Cardiac muscle cell (in vitro differentiated cells and primary cell): ENCODE measurements at places on chromosomes 2 and 18. TPM values are rescaled to one million over a fixed set of nuclear protein-coding genes. Genes with fewer than 3 reads are reported as not detected.

Gene PREPL
- 30.7 and 52.9 TPM in 2 replicates for total RNA-seq

DNA sequence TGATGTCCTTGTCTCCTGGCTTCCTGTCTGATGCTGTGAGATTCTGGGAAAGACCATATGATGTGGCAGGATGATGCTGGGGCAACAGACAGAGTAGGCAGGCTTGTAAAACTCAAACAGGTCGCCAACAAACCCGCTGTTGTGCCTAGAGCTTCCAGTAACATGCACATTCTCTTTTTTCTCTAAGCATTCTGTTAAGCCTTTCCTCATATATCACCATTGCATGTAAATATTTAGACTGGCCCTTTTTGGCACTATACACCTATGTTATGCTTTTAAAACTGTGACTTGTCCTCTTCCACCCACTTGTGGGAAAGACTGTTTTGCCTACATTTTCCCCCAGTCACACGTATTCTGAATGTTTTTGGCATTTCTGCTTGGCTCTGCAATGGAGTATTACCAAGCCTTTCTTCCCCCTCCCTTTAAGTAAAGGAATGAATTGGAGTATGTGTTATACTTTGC lies 250.4 kb upstream of the TANK start:
- H3K27me3 ChIP-seq: no peaks in the 10 kb centered on the region
- no peak overlapping the region for H3K4me3 ChIP-seq
- no peaks in the 10 kb centered on the region for H3K36me3 ChIP-seq
- no peak overlapping the region for H3K27ac ChIP-seq

DNA sequence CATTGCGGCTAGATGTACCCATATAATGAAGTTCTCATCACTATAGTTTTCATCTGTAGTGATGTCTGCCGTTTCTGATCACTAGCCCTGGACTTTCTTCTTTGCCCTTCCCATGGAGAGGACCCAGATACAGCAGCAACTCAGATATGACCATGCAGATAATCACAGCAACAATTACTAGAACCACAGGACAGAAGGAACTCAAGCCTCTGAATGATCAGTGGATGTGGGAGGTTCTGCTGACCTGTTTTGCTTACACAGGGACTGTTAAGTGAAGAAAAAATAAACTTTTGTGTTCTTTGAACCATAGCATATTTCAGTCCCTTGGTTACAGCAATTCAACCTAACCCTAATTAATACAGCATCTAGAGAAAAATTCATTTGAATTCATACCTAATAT lies 62.7 kb downstream of the ACVR1 start:
- H3K27ac ChIP-seq: no peak overlapping the region
- no peak for DNase-seq
- peaks cover 4% of the 10 kb centered on the region for H3K4me1 ChIP-seq

DNA sequence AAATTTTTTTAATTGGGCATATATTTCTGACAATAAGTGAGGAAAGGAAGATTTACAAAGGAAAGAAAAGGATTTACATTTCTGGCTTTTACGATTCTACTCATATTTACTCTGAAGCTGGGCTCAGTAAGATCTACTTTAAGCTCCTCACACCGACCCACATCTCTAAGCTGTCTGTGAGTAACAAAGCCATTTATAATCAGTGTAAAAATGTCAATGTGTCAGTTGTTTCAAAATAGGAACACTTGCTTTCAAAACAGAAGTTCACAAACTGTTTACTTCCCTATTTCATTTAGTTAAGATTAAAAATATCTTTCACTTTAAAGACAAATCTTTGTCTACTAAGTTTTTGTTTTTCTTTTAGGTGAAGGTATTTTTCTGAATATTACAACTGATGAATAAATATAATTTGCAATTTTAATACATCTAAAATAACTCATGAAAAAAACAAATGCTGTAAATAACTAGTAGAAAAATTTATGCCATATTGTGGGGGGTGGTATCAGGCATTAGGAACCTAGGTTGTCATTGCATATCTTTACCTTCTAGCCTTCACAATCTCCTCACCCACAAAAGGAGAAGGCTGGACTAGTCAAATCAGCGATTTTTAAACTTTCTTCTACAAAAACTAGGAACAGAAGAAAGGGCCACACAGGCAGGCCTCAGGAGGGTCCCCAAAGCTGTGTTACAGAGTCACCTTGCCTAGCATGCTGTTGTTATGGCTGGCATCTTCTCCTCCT lies 64.5 kb downstream of the TMEM131 start:
- DNase-seq: no peak
- H3K36me3 ChIP-seq: no peaks in the 10 kb centered on the region
- H3K4me3 ChIP-seq: no peak overlapping the region
- H3K4me1 ChIP-seq: peaks cover 50% of the 10 kb centered on the region

DNA sequence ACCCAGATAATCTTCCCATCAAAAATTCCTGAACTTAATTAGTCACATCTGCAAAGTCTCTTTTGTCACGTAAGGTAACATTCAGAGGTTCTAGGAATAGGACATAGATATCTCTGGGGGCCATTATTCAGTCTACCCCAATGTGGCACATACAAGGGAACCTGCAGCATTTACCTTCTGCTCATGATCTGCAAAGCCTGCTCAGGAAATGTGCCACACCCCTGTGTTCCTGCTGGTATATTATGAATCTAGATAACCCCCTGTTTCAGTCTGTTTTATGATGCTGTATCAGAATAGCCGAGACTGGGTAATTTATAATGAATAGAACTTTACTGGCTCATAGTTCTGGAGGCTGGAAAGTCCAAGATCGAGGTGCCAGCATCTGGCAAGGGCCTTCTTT lies 103.5 kb downstream of the ARL4C start:
- no peak overlapping the region for H3K27ac ChIP-seq
- no peak for DNase-seq
- no peak overlapping the region for H3K4me3 ChIP-seq
- no peaks in the 10 kb centered on the region for H3K27me3 ChIP-seq

Gene ALK
- total RNA-seq: 0.88 and 4.3 TPM in 2 replicates

GRCh38 chr2:19361325-19361990 lies 3.0 kb upstream of the OSR1 start:
- no peak overlapping the region for H3K27ac ChIP-seq
- peaks cover 95% of the 10 kb centered on the region for H3K27me3 ChIP-seq
- H3K4me1 ChIP-seq: peaks cover 7% of the 10 kb centered on the region
- H3K4me3 ChIP-seq: peak overlapping the region; percentile 27
- DNase-seq: no peak

Gene MBOAT2
- 15.6 and 38.2 TPM in 2 replicates for total RNA-seq

- H3K27ac ChIP-seq: no peak overlapping the region
- DNase-seq: no peak
- no peaks in the 10 kb centered on the region for H3K36me3 ChIP-seq
- H3K4me3 ChIP-seq: no peak overlapping the region
Measured at GRCh38 chr2:22817197-22817596, 567.8 kb upstream of the KLHL29 start.

Gene MYL1
- total RNA-seq: 2.2 TPM in 1 of 2 replicates, not detected in the other

- peak; percentile 28 for DNase-seq
- no peak overlapping the region for H3K4me3 ChIP-seq
- peak overlapping the region; percentile 73 for H3K27ac ChIP-seq
- H3K36me3 ChIP-seq: no peaks in the 10 kb centered on the region
Measured at GRCh38 chr2:45885171-45885621, 233.7 kb downstream of the PRKCE start.

DNA sequence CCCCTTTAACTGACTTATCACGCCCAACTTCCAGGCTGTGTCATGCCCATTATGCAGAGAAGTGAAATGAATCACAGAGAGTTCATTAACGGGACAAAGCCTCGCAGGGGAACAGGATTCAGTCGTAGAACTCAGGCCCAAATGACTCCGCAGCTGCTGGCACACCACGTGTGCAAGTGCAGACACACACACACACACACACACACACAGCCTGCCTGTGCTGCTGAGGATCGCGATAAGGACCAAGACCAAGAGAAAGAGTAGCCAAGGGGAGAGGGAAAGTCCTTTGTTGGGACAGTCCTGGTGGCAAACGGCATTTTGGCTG lies 90.0 kb upstream of the TAF1B start:
- no peak overlapping the region for H3K4me3 ChIP-seq
- peak; percentile 87 for DNase-seq
- no peak overlapping the region for H3K27ac ChIP-seq
- no peaks in the 10 kb centered on the region for H3K36me3 ChIP-seq

GRCh38 chr2:238841542-238842164 lies 6.2 kb upstream of the TWIST2 start:
- H3K36me3 ChIP-seq: no peaks in the 10 kb centered on the region
- no peaks in the 10 kb centered on the region for H3K27me3 ChIP-seq
- H3K4me1 ChIP-seq: no peaks in the 10 kb centered on the region
- no peak for DNase-seq
- no peak overlapping the region for H3K27ac ChIP-seq
- no peak overlapping the region for H3K4me3 ChIP-seq

Gene TP53I3
- total RNA-seq: 25.4 and 55.5 TPM in 2 replicates

Gene CERKL
- 0.11 and 0.15 TPM in 2 replicates for total RNA-seq

GRCh38 chr2:95264624-95265023 lies 9.6 kb upstream of the PROM2 start:
- H3K4me1 ChIP-seq: no peaks in the 10 kb centered on the region
- H3K4me3 ChIP-seq: no peak overlapping the region
- peak; percentile 3 for DNase-seq
- H3K27me3 ChIP-seq: no peaks in the 10 kb centered on the region
- H3K27ac ChIP-seq: no peak overlapping the region

GRCh38 chr2:189188115-189188805 lies 8.7 kb upstream of the COL5A2 start:
- H3K27ac ChIP-seq: no peak overlapping the region
- DNase-seq: no peak
- H3K27me3 ChIP-seq: peaks cover 6% of the 10 kb centered on the region
- no peaks in the 10 kb centered on the region for H3K36me3 ChIP-seq
- no peak overlapping the region for H3K4me3 ChIP-seq
- H3K4me1 ChIP-seq: no peaks in the 10 kb centered on the region

Gene C2orf81
- 7.6 and 9.5 TPM in 2 replicates for total RNA-seq

DNA sequence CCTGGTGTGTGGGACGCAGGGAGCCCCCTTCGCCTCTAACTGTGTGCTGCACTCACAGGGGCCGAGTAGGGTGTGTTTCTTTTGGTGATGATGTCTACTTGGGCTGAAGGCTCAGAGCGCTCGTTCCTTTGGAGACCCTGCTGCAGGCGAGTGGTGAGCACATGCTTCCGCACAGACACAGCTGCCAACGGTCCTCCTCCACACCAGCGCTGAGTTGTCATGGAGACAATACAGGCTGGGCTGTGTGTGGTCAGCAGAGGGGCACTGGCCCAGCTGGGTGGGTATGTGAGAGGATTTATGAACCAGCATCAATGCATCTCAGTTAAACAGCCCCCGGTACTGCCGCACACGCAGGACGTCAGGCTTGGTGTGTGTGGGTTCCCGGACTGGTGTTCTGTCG lies 143.5 kb downstream of the SH3RF3 start:
- H3K27ac ChIP-seq: no peak overlapping the region
- H3K36me3 ChIP-seq: no peaks in the 10 kb centered on the region
- H3K4me1 ChIP-seq: no peaks in the 10 kb centered on the region
- DNase-seq: no peak

GRCh38 chr2:44943031-44943692 lies 1.7 kb downstream of the SIX3 start:
- no peaks in the 10 kb centered on the region for H3K36me3 ChIP-seq
- H3K27ac ChIP-seq: no peak overlapping the region
- H3K4me1 ChIP-seq: peaks cover 3% of the 10 kb centered on the region

DNA sequence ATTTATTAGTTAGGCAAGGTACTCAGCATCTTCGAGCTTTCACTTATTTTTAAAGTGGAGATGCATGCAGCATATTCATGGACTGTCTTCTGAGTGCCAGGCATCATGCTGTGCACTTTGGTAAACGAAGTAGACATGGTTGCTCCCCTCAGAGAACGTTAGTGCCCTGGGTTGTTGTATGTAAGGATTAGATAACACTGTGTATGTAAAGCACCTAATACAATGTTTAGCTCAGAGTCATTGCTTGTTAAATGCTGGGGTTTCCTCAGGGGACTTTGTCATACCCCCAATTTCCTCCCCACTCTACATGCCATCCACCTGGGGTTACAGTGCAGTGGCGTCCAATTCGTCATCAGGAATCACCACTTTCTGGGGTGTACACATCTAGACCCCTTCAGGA lies 2.8 kb downstream of the UGGT1 start:
- no peak overlapping the region for H3K27ac ChIP-seq
- no peak overlapping the region for H3K4me3 ChIP-seq
- no peaks in the 10 kb centered on the region for H3K27me3 ChIP-seq
- no peaks in the 10 kb centered on the region for H3K36me3 ChIP-seq
- peaks cover 7% of the 10 kb centered on the region for H3K4me1 ChIP-seq

GRCh38 chr18:74604774-74605173 lies 7.1 kb downstream of the ZNF407 start:
- no peaks in the 10 kb centered on the region for H3K27me3 ChIP-seq
- peak; percentile 24 for DNase-seq
- H3K36me3 ChIP-seq: no peaks in the 10 kb centered on the region

- no peak for DNase-seq
- H3K27me3 ChIP-seq: no peaks in the 10 kb centered on the region
- no peak overlapping the region for H3K27ac ChIP-seq
- H3K36me3 ChIP-seq: no peaks in the 10 kb centered on the region
Measured at GRCh38 chr2:147374423-147374811, 470.4 kb upstream of the ACVR2A start.

GRCh38 chr2:125471963-125472362 lies 1184.0 kb upstream of the GYPC start:
- H3K4me1 ChIP-seq: no peaks in the 10 kb centered on the region
- peak; percentile 72 for DNase-seq
- no peak overlapping the region for H3K27ac ChIP-seq
- no peaks in the 10 kb centered on the region for H3K36me3 ChIP-seq
- no peak overlapping the region for H3K4me3 ChIP-seq

- H3K36me3 ChIP-seq: no peaks in the 10 kb centered on the region
- no peak for DNase-seq
- peaks cover 7% of the 10 kb centered on the region for H3K27me3 ChIP-seq
- H3K4me3 ChIP-seq: no peak overlapping the region
- no peak overlapping the region for H3K27ac ChIP-seq
Measured at GRCh38 chr2:23662466-23662865, 264.5 kb downstream of the ATAD2B start.

Gene CENPA
- 1.9 and 18.6 TPM in 2 replicates for total RNA-seq

Gene ZNG1B
- total RNA-seq: 48.0 and 61.1 TPM in 2 replicates

DNA sequence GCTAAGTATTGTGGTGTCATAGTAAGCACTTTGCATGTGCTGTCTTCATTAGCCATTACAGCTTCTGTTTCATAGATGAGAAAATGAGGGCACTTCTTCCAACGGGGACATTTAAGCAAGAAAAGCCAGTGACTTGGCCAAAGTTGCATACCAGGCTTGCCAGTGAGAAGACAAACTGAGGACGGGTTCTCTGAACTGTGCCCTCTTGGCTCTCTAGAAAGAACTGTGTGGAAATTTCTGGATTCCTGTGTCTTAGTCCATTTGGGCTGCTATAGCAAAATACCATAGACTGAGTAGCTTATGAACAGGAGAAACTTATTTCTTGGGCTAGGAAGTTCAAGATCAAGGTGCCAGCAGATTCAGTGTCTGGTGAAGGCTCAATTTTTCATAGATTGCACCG lies 13.3 kb downstream of the CTIF start:
- DNase-seq: no peak
- no peak overlapping the region for H3K27ac ChIP-seq

Gene CNDP1
- total RNA-seq: 1.6 TPM in 1 of 2 replicates, not detected in the other
